ENCODE measurements at places on chromosomes 4 and X.

DNA sequence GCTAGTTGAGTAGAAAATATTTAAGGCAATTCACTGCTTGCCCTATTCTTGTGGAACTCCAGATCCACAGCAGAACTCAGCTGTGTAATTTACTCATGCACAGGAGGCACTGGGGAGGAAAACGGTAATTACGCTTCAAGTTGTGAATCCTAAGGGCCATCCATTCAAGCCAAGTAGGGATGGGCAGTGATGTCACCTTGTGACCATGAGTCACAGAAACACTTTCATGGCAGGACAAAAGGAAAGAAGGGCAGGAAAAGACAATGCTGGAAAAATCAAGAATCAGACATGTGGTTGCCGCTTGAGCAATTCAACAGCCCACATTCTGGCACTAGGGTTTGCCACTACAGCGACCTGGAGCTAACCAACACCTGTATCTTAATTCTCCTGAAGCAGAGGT lies 1.4 kb downstream of the PAQR3 start:
- DNase-seq: no peak

- peak; percentile 4 for DNase-seq
Measured at GRCh38 chrX:64805683-64806082, 170.6 kb downstream of the ZC4H2 start.

DNA sequence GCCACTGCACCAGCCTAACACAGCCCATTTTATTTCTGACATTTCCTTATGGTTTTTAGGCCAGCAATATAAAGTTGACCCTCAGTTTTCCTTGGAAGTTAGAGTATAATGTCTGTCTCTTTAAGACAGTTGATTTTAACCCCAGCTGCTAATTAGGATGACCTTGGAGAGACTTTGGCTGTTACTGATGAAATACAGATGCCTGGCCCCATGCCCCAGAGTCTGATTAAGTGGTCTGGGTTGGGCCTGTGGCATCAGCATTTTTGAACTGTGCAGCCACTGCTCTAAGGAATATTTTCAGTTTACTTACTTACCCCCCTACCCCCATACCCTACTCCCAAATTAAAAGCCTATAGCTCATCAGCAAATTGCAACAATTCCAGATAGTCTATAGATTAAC lies 85.8 kb downstream of the DCLK2 start:
- DNase-seq: no peak

DNA sequence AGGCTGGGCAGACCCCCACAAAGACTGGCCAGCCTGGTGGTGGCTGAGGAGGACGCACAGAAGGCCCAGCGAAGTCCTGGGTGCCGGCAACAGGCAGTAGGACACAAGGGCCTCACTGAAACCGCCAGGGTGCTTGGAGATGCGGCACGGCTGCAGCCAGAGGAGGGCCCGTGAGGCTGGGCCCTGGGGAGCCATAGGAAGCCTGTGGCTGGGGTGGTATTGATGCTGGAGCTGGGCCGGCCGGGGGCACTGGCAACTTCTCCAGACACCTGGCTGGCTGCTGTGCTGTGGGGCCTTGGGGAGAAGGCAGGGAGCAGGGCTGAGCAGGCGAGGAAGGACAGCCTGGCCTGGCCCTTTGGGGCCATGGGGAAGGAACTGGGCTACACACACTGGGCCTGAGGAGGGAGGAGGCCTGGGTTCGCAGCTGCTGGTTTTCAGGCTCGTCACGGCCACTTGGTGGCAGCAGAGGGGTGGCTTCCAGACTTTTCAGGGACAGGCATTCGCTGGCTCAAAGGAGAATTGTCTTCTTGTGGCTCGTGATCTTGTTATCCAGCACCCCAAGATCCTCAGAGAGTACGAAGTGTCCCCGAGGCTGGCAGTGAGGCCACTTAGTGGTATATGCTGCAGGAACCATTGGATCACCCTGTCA lies 37.2 kb downstream of the ATP2B3 start:
- DNase-seq: peak; percentile 11

Measured in foreskin keratinocyte (primary cell).